ENCODE measurements at places on chromosomes 1 and 21.

GRCh38 chr1:214022229-214022791, 34.5 kb downstream of the PROX1 start:
- H3K27ac ChIP-seq: no peak overlapping the region
- no peak overlapping the region for H3K4me3 ChIP-seq
- DNase-seq: no peak
- peaks cover 2% of the 10 kb centered on the region for H3K27me3 ChIP-seq

DNA sequence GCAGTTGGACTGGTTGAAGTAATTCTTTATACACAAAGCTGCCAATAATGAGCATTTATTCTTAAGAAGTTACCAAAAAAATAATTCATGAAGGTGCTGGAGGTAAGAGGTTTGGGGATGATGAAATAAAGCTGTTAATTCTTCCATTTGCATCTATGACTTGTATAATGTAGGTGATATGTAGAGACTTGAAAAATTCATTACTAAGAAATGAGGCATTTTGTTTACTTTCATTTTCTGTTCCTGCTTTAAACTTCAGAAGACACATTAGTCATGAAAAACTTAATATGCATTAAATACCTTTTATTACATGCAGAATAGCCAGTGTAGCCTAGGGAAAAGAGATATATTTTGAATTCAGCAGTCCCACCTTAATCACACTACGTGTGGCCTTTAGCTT, 214.2 kb downstream of the SLC44A5 start:
- no peak for DNase-seq
- no peaks in the 10 kb centered on the region for H3K36me3 ChIP-seq
- H3K27me3 ChIP-seq: no peaks in the 10 kb centered on the region

DNA sequence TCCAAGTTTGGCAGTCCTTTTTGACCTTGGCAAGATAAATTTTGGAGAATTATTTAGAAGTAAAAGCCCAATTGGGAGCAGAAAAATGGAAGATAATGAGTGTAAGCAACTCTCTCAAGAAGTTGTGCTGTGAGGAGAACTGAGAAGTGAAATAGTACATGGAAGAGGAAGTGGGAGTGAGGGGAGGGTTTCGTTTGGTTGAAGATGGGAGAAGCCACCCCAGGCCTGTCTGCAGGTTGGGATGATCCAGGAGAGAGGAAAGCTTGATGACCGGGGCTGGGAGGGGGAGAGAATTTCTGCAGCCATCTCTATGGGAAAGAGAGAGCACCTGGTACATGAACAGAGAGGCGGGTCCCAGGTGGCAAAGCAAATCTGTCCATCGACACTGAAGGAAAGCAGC, 8.6 kb upstream of the RCAN1 start:
- DNase-seq: no peak
- H3K27me3 ChIP-seq: no peaks in the 10 kb centered on the region
- H3K4me1 ChIP-seq: no peaks in the 10 kb centered on the region
- H3K27ac ChIP-seq: no peak overlapping the region
- no peaks in the 10 kb centered on the region for H3K36me3 ChIP-seq

DNA sequence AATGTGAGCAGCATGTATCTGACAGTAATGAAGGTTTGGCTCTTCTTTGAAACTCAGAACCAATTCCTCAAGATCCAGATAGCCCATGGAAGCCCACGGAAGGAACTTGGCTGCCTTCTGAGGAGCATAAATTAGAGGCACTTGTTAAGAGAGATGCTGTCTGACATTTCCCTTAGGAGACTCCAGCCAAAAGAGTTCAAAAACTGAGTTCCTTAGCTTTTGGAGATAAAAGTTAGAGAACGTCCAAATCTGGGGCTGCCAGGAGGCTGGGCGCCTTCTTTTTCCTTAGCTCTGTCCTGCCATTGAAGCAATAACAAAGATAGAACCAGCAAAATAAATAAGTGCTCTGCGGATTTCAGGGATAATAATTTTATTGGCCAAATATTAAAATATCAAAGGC, 439.6 kb upstream of the USP24 start:
- H3K4me1 ChIP-seq: no peaks in the 10 kb centered on the region
- no peaks in the 10 kb centered on the region for H3K36me3 ChIP-seq
- H3K4me3 ChIP-seq: no peak overlapping the region
